ENCODE measurements at places on chromosomes 5 and 9. TPM values are rescaled to one million over a fixed set of nuclear protein-coding genes. Genes with fewer than 3 reads are reported as not detected.

Gene TMEM171
- 10.3 TPM for polyA plus RNA-seq

DNA sequence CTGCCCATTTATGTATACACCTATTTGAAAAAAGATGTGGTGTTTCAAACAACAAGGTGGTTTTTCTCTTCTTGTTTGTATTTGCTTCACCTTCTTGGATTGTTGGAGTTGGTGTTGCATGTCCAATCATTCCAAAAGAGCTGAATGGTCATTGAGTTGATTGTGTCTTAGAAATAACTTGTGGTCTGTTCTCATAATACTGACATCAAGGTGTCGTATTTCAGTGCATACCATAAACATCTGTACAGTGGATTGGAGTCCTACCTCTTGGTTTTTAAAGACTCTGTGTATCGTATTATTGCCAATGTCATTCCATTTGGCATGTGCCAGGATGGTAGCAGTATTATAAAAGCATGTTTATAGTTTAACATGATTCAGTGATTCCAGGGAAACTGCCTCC, 73.2 kb downstream of the TRIO start:
- DNase-seq, result no peak
- H3K4me1 ChIP-seq, result peaks cover 39% of the 10 kb centered on the region
- no peaks in the 10 kb centered on the region for H3K36me3 ChIP-seq

Gene OLFM1
- 0.25 TPM for polyA plus RNA-seq

Gene SPINK4
- not detected for polyA plus RNA-seq

GRCh38 chr5:73188764-73189531, 16.0 kb downstream of the TMEM174 start:
- H3K27me3 ChIP-seq, result peaks cover 13% of the 10 kb centered on the region
- H3K36me3 ChIP-seq, result no peaks in the 10 kb centered on the region
- DNase-seq, result no peak
- no peak overlapping the region for H3K27ac ChIP-seq

DNA sequence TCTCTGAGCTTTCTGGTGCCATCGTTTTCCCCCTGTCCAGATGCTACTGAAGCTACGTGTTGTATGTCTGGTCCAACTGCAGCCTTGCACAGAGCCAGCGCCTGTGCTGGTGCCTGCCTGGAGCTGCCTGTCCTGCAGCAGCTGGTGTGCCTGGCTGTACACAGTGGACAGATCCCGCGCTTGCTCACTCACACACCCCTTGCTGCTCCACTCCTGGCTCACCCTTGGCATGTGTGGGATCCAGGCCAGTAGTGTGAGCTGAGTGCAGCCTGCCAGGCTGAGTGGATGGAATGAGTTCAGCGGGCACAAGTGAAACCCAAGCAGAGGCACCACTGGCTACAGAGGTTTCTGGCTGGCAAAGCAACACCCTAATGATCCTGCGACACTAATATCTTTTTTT, 40.4 kb downstream of the FER start:
- H3K27me3 ChIP-seq, result no peaks in the 10 kb centered on the region
- DNase-seq, result no peak
- H3K4me1 ChIP-seq, result peaks cover 8% of the 10 kb centered on the region
- no peak overlapping the region for H3K27ac ChIP-seq
- H3K36me3 ChIP-seq, result peaks cover 18% of the 10 kb centered on the region
- H3K4me3 ChIP-seq, result no peak overlapping the region

DNA sequence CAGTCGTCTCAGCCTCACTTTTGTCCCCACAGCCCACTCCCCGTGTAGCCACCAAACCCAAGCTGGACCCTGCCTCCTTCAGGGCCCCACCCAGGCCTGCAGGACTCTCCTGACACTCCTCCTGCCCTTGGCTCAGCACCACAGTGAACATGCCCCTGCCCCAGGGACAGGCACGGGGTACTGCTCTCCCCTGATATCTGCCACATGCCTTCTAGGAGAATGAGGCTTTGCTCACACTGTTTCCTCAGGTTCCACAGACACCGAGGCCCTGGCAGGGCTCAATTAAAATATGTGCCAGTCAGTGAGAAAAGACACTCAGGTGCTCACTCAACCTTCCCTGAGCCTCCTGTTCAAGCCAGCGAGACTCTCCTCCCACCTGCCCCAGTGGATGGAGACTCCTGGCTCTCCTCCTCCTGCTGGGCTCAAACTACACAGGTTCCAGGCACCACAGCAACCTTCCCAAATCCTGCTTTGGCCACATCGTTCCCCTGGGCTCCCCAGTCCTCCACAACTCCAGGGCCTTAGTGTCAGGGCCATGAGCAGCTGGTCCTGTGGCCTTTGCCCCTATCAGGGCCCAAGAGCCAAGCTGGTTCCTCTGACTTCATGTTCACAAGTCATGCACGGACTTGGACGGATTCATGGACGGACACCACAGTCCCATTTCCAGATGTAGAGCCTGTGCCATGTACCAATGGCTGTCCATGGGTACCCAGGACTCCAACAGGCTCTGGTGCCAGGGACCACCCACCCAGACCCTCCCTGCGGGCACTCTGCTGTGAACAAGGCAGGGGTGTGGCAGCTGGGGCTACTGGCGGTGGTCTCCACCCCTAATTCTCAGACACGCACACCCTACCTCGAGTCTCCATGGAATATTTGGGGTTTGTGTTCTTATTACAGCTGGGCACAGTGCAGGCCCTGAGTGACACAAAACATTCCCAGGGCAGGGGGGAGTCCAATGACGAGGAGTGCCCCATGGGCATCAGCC, 36.6 kb downstream of the BICD2 start:
- H3K4me1 ChIP-seq, result peaks cover 41% of the 10 kb centered on the region
- peaks cover 48% of the 10 kb centered on the region for H3K36me3 ChIP-seq
- DNase-seq, result no peak
- no peaks in the 10 kb centered on the region for H3K27me3 ChIP-seq
- H3K27ac ChIP-seq, result no peak overlapping the region
- no peak overlapping the region for H3K4me3 ChIP-seq

Gene RASGRF2
- polyA plus RNA-seq, result 0.05 TPM

DNA sequence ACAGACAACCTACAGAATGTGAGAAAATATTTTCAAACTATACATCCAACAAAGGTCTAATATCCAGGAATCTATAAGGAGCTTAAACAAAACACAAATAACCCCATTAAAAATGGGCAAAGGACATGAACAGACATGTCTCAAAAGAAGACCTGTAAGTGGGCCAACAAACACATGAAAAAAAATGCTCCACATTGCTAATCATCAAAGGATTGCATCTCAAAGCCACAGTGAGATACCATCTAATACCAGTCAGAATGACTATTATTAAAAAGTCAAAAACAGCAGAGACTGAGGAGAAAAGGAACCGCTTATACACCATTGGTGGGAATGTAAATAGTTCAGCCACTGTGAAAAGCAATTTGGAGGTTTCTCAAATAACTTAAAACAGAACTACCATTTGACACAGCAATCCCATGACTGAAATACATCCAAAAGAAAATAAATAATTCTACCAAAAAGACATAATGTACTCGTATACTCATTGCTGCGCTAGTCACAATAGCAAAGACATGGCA, 39.1 kb upstream of the C5orf63 start:
- peaks cover 4% of the 10 kb centered on the region for H3K4me1 ChIP-seq
- peak; percentile 23 for DNase-seq
- no peaks in the 10 kb centered on the region for H3K27me3 ChIP-seq

GRCh38 chr9:24438876-24439275, 106.8 kb downstream of the IZUMO3 start:
- H3K27ac ChIP-seq, result no peak overlapping the region
- H3K27me3 ChIP-seq, result no peaks in the 10 kb centered on the region
- no peak for DNase-seq
- H3K4me3 ChIP-seq, result no peak overlapping the region
- no peaks in the 10 kb centered on the region for H3K4me1 ChIP-seq

DNA sequence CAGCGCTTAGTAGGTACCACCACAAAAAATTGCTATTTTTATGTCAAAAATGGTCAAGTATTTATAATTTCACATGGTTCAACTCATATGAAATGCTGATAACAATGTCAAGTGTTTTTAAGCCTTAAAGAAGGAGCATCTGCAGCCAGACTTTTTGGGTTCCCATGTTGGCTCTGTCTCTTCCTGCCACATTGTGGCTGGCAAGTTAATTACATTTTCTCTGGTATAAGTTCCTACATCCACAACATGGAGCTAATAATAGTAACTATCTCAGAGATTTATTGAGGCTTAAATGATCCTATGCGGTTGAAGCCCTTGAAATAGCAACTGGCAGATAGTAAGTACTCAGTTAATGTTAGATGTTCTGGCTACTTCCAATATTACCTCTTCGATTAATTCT, 5.4 kb downstream of the ATP10B start:
- no peaks in the 10 kb centered on the region for H3K36me3 ChIP-seq
- no peaks in the 10 kb centered on the region for H3K4me1 ChIP-seq

Gene MAT2B
- 68.5 TPM for polyA plus RNA-seq

- H3K4me1 ChIP-seq, result no peaks in the 10 kb centered on the region
- no peaks in the 10 kb centered on the region for H3K27me3 ChIP-seq
- DNase-seq, result no peak
Measured at GRCh38 chr5:60312098-60312497, 387.9 kb downstream of the DEPDC1B start.

DNA sequence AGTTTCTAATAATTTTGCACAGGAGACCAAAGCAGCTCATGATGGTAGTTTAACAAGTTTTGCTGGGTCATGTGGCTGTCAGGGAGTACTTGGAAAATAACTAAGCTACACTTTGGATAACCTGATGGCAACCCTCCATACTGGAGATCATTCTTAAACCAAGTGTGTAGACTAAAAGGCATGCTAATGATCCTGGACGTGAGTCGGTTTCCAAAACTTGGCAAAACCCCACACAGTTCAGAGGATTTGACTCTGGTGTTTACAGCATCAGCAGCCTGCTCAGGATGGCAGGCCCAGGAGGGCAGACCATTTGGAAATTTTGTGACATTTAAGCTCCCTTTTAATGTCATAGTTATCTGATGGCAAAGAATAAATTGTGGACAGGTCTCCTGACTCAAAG, 196.5 kb upstream of the EFNA5 start:
- no peaks in the 10 kb centered on the region for H3K27me3 ChIP-seq
- H3K27ac ChIP-seq, result no peak overlapping the region
- H3K4me1 ChIP-seq, result peaks cover 14% of the 10 kb centered on the region

DNA sequence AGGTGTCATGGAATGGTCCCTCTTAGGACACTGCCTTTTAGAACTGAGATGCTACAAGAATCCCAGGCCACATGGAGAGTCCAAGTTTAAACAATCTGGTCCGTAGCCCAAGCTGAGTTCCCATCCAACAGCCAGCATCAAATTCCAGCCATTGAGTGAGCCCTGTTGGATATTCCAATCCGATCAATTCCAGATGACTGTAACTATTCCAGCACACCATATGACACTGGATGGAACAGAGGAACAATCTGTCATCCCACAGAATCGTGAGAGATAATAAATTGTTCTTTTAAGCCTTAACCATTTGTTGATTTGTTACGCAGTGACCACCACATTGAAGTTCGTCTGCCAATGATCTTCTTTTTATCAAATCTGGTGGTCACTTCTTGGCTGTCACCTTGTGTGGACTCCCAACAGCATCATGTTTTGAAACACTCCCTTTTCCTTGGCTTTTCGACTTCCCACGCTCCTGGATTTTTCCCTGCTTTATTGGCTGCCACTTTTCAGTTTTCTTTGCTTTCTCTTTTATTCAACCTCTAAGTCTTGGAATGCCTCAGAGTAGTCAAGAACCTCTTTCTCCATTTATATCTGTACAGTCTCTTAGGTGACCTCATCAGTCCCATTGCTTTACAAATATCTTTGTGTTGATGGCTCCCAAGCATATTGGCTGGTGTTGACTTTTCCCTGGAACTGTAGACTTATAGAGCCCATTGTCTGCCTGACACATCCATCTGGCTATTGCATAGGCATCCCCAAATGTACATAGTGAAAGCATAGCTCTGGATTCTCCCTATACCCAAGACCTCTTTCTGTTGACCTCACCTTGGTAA, 46.1 kb downstream of the TNFSF15 start:
- no peak for DNase-seq
- no peak overlapping the region for H3K27ac ChIP-seq
- no peaks in the 10 kb centered on the region for H3K36me3 ChIP-seq
- H3K4me3 ChIP-seq, result no peak overlapping the region
- H3K27me3 ChIP-seq, result peaks cover 15% of the 10 kb centered on the region

DNA sequence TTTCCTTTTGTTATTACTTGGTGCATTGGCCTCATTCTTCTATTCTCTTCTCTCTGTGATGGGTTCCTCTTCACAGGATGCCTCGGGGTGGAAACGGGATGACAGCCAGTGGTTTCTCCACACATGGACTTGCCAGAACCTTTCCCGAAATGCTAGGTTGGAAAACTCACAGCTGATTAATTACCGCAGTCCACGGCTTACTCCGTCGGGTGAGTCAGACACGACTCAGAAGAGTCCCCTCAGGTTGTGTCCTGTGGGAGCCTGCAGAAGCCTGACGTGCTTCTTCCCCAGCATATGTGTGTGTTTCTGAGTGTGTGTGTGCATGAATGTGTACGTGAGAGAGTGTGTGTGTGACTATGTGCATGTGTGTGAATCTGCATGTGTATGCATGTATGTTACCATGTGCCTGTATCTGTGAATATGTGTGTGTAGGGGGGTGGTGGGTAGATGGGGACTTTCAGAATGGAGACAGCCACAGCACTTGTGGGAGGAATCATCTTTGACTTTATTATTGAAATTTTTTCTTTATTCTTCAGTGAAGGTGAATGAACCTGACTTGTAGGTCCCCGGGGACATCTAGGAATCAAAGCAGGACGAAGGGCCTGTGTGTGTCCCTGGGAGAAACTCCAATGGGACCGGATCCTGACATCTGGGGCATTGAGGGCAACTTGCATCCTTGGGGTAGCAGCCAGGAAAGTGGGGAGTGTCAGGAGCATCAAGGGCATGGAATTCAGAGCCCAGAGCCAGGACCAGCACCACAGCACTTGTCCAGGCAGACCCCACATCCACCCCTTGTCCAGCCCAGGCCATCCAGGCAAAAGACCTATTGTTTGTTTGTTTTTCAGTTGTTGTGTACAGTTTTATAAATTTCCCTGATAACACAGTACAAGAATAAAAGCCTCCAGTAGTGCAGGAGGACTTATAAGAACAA, 21.9 kb upstream of the MED10 start:
- H3K4me3 ChIP-seq, result no peak overlapping the region
- H3K27me3 ChIP-seq, result no peaks in the 10 kb centered on the region
- peaks cover 29% of the 10 kb centered on the region for H3K4me1 ChIP-seq

Gene INSL6
- polyA plus RNA-seq, result not detected

DNA sequence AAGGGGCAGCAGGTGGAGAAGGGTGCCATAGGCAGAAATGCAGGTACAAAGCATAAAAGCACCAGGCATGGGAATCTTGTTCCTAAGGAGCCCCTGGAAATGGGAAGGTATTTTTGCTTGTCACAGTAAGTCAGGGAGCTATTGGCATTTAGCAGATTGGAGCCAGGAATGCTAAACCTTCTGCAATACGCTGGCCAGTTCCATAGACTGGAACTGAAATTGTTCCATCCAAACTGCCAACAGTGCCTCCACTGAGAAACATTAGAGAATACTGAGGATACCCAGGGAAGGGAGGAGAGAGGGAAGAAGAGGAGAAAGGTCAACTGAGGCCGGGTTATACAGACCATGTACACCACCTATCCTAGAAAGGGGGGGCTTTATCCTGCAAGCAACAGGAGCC, 162.7 kb downstream of the MED27 start:
- no peak for DNase-seq
- H3K4me1 ChIP-seq, result no peaks in the 10 kb centered on the region
- no peak overlapping the region for H3K27ac ChIP-seq
- H3K36me3 ChIP-seq, result no peaks in the 10 kb centered on the region

Gene GABRA1
- polyA plus RNA-seq, result not detected

All from keratinocyte (primary cell).